Stimulated activated CD4-positive, alpha-beta T cell treated with anti-CD3 and anti-CD28 coated beads, Interleukin-4, amount 100 ng/mL, for 1 hour (primary cell): ENCODE measurements at places on chromosomes 7 and 10.

DNA sequence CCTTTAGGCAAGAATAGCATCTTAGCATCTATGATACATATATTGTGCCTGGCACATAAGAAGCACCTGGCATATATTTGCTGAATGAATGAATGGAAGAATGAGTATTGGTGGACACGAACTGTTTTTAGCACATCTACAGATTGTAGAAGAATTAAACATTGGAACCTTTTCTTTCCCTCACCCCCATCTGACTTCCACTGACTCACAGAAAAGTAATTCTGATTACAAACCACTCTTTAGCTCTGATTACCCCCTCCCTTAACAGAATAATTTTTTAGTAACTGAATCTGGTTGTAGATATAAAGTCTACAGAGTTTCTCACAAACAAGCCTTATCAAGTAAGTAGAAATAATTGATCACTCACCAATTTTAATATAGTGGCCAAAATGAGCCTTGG is 31.9 kb downstream of the SLC26A4 start:
- DNase-seq = no peak

GRCh38 chr7:108430664-108431063 is 25.6 kb downstream of the NRCAM start:
- DNase-seq = no peak

GRCh38 chr7:1364068-1364905 is 95.0 kb downstream of the MICALL2 start:
- DNase-seq = no peak

DNA sequence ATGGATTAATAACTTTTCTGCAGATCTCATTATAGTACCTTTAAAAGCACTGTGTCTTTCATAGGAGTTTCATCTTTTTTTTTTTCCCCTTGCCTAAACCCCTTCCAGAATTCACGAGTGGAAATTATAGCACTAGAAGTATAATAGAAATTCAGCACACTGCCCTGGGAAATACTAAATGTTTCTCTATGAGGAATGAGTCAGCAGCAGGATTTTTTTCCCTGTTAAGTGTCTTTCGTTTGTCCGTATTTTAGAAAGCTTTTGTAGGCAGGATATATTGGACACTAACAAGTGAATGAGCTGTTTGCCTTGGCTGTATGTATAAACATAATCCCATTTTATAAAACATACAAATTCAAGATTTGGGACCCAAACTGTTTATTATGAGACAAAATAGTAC is 105.8 kb downstream of the EXOC4 start:
- DNase-seq = no peak

- DNase-seq = no peak
Observed at GRCh38 chr7:987909-988308, 4.9 kb downstream of the CYP2W1 start.

DNA sequence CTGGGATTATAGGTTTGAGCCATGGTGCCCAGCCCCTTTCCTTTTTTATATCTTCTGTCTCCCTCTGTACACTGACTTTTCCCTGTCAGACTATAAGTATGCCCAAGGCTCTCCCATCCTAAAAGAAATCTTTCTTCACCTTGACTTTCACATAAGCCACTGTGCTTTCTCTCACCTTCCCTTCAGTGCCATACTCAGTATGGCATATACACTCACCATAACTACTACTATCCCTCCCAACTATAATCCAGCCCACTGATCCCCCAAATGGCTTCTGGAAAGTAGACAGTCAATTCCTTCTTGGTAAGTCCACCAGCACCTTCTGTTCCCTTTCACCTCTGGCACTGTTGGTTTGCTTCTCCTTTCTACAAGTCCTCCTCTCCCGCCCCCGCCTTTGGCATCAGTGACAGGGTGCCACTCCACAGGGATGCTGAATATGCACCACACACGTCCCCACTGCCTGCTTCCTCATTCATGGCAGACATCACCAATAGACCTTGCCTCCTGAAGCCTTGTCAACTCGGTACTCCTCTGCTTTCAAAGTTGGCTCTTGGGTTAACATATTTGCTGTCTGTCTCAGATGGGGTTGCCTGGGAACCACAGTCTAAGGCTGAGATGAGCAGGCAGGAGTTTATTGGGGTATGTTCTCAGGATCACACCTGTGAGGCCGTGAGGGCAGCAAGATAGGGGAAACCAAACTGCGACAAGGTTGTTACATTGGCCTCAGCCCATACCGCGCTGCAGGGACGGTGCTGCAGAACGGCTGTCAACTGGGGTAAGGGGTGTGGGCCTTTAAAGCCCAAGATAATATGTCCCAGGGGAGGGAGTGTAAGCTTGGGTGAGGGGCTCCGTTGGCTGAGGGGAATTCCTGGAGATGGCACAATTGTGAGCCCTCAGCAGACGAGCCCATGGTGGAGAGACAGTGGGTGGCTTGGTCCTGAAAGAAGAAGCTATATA is 7.2 kb upstream of the PSAP start:
- DNase-seq = no peak

GRCh38 chr7:9013940-9014339 is 580.5 kb downstream of the NXPH1 start:
- DNase-seq = no peak

DNA sequence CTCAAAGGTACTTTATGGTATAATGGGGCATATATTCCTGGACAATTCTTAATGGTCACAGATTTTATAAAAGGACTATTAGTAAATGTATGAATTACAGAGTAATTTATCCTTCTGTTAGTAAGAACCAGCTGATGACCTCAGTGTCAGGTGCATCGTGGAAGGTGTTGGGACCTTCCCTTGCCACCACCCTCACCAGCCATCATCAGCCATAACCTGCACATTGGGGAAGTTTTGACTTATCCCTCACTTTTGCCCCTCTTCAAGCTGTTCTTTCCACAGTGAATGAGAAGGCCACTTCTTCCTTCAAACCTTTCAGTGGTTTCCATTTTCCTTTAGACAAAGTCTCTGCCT is 52.2 kb downstream of the FIGNL1 start:
- no peak for DNase-seq

DNA sequence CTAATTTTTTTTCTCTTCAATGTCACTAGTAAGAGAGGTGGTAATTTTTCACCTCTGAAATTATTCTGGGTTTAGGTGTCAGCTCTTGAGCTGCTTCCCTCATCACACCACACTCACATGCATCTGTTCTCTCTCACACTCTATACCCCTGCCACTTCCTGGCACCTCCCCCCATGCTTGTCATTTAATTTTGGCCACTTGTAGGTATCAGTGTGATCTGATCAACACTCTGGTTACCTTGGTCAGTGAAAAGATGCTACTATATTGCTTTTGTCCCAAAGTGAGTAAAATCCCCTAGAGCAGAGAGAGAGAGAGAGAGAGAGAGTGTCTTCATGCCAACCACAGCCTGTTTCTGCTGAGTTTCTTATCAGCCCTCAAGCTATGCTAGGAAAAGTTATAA is 42.5 kb downstream of the STK17A start:
- DNase-seq = no peak

DNA sequence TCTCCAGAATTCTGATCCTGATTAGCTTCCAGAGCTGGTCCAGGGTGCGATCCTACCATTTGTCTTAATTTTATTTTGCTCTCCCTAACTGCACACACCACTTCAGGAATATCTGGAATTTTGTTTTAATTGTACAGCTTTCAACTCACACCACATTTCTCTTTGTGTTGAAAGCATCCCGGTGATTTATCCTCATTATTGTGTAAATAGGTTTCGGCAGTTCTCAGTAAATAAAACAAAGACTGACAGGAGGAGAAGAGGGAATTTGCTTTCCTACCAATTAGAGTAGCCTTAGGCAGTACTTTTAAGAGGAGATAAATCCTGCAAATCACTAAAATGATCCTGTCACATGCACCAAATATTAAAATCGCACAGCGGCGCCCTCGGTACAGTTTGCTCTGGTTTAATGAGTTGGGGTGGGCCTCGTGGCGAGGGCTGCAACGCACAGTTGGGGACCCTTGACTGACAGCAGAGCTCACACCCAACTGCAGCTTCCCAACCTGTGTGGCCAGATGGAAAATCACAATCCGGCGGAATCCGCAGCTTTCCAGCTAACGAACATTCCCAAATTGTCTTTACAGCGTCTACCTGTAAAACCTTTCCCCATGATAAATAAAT is 62.6 kb downstream of the EBF3 start:
- DNase-seq = no peak

- DNase-seq = no peak
Observed at GRCh38 chr10:67767244-67767643, 70.7 kb downstream of the DNAJC12 start.

- DNase-seq = no peak
Observed at GRCh38 chr7:123070702-123071286, 75.3 kb upstream of the TAS2R16 start.

DNA sequence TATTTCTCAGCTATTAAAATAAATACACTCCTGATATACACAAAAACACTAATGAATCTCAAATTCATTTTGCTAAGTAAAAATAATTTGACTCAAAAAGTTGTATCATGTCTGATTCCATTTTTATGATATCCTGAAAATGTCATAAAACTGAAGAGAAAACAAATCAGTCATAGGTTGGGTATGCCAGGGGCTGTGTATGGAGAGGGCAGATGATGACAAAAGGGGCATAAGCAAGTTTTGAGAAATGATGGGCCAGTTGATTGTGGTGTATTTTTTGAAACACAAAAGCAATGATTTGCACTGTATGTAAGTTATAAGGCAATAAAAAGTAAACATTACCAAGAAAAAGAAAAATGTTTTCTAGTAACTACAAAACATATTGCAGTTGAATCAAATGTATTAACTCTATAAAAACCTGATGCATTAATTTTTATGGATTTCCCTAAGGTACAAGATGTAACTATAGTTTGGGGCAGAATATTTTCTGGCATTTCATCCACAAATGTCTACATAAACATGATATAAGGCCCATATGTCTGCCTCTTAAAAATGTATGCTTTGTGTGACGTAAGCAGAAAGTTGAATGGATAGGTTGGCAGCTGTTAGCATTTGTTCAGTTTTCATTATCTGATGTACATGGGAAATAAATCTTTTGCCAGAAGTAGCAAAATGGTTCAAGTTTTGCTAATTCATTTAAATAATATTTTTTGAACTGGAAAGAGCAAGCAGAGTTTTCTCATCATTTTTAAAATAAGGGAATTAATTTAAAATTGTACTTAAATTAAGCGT is 35.1 kb upstream of the ING3 start:
- DNase-seq = no peak

DNA sequence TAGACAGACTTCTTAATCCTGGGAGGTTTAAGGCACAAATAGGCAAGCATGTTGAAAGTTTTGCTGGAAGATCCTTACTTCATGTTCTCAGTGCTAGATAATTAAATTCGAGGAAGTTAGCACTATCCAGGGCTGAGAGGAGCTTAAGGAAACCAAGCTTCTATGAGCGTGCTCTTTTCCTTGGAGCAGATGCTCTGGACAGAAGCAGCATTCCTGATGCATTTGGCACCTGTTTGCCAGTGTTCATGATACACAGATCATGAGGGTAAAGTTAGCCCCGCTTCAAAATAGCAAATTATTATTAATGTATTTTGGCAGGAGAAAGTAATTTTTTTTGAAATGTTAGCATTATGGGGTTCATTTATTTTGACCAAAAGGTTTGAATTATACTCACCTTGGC is 9.4 kb downstream of the HDAC9 start:
- no peak for DNase-seq

- no peak for DNase-seq
Observed at GRCh38 chr10:8283986-8284385, 229.5 kb downstream of the GATA3 start.

GRCh38 chr7:84975586-84976185 is 211.2 kb downstream of the SEMA3D start:
- no peak for DNase-seq

- DNase-seq = no peak
Observed at GRCh38 chr7:33872870-33873269, 32.5 kb upstream of the BMPER start.

DNA sequence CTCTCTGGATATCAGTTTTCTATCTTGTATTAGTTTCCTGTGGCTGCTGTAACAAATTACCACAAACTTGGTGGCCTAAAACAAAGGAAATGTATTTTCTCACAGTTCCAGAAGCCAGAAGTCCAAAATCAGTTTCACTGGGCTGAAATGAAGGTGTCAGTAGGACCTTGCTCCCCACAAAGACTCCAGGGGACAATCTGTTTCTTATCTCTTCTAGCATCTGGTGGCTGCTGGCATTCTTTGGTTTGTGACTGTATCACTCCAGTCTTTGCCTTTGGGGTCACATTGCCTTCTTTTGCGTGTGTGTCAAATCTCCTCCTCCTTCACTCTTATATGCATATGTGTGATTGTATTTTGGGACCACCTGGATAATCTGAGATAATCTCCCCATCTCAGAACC is 153.0 kb upstream of the PRPS1L1 start:
- no peak for DNase-seq

DNA sequence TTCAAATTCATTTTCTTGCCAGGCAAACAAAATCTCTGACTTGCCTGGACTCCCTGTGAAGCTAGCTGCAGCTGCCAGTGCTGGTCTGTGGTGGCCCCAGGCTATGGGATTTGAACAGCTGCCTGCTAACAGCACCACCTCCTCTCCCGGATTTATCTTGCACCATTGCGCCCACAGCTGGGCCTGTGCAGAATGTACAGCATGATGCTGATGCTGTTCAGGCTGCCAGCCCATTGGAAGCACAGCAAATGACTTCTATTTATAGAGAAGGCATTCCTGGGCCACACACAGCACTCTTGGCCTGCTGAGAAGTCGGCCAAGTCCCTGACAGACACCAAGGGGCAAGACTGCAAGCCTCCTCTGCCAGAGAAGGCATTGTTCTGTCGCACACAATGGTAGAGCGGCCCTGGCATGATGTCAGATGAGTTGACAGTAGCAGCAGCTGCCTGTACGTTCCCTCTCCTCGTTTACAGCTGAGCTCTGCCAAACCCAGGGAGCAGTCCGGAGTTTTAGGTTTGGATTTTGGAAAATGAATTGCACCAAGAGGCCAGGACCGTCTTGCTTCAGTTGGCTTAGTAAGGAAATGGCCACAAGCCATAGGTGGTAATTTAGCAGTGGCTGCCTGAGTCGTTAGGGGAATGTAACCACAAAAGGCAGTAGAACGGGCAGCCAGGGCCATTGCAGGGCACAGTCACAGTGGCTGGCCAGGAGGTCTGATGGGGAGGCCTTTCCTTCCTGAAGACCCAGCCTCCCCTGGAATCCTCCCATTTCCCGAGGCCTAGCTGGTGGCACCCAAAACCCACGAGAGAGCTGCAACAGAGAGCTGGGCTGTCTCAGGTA is 38.5 kb downstream of the MTURN start:
- DNase-seq = no peak

GRCh38 chr10:79158004-79158340 is 89.2 kb downstream of the ZMIZ1 start:
- DNase-seq = no peak

DNA sequence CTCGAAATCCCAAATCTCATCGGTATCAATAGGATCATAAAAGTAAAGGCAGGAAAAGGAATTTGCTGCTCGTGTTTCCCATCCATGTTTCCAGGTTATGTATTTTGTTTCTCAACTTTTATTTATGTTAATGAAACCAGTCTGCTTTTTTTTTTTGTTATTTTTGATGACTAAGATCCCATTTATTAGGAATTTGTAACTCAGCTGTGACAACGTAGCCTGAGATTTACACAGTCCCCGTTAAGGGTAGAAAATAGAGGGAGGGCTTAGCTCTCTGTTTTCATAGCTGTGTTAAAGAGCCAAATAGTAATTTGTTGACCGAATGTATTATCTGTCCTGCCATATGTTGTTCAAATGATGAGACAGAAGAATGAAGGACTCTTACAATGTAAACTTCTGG is 164.0 kb downstream of the MGMT start:
- no peak for DNase-seq
